Activated T-cell treated with anti-CD3 and anti-CD28 coated beads, Interleukin-2, amount 50 U/mL, for 72 hours (primary cell): ENCODE measurements at places on chromosomes 1 and 21.

- DNase-seq, result no peak
These were observed 98.2 kb upstream of the LMO4 start for GRCh38 chr1:87230501-87230900.

DNA sequence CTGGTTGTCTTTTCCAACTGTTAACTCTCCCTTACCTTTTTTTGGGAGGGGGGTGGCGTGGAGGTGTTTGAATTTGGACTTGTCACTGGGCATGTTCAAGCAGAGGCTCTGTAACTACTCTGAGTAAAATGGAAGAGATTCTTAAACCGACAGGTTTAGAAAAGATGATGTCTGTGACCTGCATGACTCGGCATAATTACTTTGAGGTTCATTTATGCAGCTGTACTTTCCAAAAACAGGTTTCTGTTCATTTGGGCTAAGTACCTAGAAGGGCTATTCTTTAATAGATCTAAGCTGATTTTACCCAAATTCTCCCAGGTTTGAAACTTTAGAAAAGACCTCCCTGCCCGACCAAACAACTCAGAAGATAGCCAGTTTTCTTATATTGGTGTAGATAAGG is 80.3 kb downstream of the SLC35A3 start:
- no peak for DNase-seq

GRCh38 chr1:186086583-186086982 is 288.5 kb downstream of the TPR start:
- DNase-seq, result no peak

DNA sequence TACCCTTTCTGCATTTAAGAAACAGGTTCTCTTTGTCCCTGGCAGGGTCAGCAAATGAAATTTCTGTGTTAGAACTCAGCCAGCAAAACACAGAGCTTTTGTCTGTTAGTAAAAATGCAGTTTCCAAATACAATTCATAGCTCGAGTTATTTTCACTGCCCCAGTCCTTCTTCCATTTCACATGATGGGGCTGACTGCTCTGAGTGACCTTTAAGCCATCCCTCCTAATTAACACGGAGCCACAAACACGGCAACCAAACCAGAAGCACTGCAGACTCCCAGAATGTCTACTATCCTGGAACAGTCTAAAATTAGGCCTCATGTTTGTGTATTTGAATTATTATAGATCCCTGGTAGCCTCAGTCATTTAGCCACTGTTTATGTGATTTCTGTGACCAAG is 99.1 kb upstream of the RGS4 start:
- DNase-seq, result no peak
